Bronchial smooth muscle cell (primary cell): ENCODE measurements at places on chromosomes 12 and 14. TPM values are rescaled to one million over a fixed set of nuclear protein-coding genes. Genes with fewer than 3 reads are reported as not detected.

Gene NRL
- total RNA-seq: 0.95 and 1.0 TPM in 2 replicates

Gene LMNTD1
- 0.32 TPM in 1 of 2 replicates, not detected in the other for total RNA-seq

Gene TRIP11
- total RNA-seq: 19.6 and 26.2 TPM in 2 replicates

Gene GSG1
- 0.34 TPM in 1 of 2 replicates, not detected in the other for total RNA-seq

Gene OTUB2
- total RNA-seq: 1.6 and 1.9 TPM in 2 replicates

Gene NINJ2
- 2.7 and 3.0 TPM in 2 replicates for total RNA-seq

Gene NFE2
- total RNA-seq: 0.17 and 0.95 TPM in 2 replicates

Gene LRRIQ1
- total RNA-seq: 0.09 and 0.16 TPM in 2 replicates

Gene JAG2
- total RNA-seq: 2.4 and 2.7 TPM in 2 replicates

Gene OR10G3
- not detected in 2 replicates for total RNA-seq
